ENCODE measurements at places on chromosomes 3 and 15. TPM values are rescaled to one million over a fixed set of nuclear protein-coding genes. Genes with fewer than 3 reads are reported as not detected.

The PTX3 gene
- 12.7 TPM for total RNA-seq

The ZBTB20 gene
- 7.7 TPM for total RNA-seq

DNA sequence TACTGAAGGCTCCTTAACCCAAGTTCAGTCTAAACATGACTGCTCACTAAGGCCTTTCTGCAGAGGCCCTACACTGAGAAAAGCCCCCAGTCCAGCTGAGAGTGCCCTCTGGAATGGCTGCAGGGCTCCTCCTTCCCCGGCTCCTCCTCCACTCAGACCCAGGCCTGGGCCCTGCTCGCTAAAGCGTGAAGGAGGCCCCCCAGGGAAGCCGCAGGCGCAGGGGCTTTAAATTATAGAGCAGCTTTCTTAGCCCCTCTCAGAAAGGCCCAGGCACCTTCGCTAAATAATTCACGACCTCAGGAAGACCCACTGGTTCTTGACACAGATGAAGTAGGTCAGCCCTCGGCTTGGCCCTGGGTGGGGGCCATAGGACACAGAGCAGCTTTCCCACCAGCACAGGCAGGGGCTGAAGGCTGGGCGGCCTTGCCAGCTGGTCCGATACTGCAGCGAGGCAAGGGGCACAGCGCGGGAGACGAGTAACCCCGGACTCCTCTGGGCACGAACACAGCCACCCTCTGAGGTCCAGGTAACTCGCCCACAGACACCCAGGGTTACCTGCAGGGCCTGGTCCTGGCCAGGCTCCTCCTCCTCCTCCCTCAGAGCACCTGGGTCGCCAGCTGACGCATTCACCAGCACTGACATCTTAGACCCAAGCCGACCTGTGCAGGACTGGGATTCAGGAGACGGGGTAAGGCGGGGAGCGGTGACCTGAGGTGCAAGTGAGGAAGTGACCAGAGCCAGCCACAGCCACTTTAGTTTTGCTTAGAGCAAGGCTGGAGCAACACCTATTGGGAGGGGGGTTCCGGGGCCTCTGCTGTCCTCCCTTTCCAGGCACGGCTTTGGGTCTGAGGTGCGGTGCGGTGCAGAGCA, 36.9 kb downstream of the RBPMS2 start:
- DNase-seq, result no peak

GRCh38 chr15:69524296-69524695, 71.7 kb downstream of the RPLP1 start:
- no peak for DNase-seq

The SERPINI2 gene
- total RNA-seq, result not detected

DNA sequence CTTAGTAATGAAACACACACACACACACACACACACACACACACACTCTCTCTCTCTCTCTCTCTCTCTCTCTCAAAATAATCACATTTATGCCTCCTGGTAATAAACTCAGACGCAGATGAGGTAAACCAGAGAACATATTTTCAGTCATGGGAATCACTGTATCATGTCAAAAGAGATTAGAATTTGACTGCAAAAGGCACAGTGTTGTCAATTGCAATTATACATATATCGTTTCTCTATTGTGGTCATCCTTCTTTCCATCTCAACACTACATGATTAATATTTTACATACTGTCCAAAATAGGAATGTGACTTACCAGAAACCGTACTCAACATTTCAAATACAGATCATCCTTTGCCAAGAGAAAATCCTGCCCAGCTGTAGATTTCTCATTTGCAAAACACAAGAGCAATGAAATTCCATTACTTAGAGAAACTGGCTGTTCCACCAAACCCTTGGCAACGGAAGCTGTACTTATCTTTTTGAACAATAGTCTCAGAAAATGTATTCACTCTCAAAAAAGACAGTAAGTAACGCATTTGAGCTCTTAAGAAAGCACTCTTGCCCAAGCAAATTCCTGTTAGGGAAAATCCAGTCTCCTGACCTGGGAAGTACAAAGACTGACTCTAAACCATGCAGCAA, 24.3 kb downstream of the PDZRN3 start:
- no peak for DNase-seq

- DNase-seq, result peak; percentile 48
Measured at GRCh38 chr3:69770219-69770618, 31.0 kb downstream of the MITF start.

DNA sequence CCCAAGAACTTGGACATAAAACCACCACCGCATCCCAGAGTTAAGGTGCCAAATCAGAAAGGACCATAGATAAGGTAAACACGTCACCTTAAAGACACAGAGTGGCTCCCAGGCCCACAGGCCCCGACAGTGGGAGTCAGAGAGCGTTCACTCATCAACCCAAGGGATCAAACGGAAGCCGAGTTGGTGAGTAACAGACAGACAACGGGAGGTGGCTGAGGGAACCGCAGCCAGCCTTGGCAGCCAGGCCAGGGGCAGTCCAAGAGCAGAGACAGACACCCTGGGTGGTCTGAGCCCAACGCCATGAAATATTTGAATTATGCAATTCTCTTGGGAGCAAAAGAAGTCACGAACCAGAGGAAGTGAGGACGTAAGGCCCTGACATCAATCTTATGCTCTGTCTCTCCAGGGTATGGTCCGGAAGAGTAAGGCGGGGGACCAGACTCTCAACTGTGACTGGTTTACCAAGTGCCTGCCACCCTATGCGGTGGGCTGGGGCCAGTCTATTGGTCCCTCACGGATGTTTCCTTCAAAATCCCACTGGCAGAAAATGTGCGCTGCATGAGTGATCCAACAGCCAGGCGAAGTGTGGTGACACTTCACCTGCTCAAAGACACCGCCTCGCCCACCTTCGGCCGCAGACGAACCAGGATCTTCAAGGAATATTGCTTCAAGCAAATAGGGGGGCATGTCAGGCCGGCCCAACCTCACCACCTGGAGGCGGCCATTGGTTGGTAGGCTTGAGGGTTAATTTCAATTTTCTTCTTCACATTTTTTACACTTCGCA, 34.3 kb downstream of the TMEM44 start:
- peak; percentile 99 for DNase-seq

GRCh38 chr15:89487791-89488190, 8.6 kb downstream of the RHCG start:
- DNase-seq, result no peak

DNA sequence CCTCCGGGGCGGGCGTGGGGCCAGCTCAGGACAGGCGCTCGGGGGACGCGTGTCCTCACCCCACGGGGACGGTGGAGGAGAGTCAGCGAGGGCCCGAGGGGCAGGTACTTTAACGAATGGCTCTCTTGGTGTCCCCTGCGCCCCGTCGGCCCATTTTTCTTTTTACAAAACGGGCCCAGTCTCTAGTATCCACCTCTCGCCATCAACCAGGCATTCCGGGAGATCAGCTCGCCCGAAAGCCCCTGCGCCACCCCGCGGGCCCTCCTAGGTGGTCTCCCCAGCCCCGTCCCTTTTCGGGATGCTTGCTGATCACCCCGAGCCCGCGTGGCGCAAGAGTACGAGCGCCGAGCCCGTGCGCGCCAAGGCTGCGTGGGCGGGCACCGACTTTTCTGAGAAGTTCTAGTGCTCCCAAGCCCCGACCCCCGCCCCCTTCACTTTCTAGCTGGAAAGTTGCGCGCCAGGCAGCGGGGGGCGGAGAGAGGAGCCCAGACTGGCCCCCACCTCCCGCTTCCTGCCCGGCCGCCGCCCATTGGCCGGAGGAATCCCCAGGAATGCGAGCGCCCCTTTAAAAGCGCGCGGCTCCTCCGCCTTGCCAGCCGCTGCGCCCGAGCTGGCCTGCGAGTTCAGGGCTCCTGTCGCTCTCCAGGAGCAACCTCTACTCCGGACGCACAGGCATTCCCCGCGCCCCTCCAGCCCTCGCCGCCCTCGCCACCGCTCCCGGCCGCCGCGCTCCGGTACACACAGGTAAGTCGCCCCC, at the start of gene THBS1:
Gene THBS1 (plus strand): TSS at position 595 of the 757 bp plus-strand sequence. CDS start 779 bp downstream, outside the sequence.
- peak; percentile 98 for DNase-seq

DNA sequence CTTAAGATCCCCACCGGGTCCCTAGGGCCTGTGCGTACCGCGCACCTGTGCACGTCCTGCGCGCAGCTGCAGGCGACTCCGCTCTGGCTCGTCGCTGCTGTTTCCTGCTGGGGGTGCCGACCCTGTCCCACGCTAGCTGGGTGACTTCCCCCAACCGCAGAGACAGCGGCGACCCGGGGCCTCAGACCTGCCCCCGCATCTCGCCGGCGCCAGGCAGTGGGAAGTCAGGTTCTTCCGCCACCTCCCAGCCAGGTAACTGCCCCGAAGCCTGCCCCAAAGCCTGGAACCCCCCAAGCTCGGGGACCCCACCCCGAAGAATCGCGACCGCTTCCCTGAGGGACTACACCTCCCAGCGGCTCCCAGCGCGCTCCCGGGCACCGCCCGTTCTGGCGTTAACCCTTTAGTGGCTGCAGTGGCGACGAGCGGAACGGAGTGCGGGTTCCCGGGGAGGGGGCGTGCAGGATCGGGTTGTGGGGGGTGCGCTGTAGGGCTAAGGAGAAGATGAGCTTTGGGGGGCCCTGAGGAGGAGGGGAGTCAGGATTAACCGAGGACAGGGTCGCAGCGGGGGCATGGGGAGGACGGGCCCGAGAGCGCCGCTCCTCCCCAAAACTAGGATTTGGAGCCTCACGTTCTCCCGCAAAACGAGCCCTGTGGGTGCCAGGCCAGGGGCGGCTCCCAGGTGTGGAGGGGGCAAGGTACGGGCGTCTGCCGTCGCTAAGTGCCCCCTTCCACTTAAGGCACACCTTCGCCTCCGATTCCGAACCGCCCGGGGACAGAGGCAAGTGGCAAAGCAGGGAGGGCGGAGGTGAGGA, 589 bp downstream of the NEIL1 start:
- DNase-seq, result peak; percentile 28

DNA sequence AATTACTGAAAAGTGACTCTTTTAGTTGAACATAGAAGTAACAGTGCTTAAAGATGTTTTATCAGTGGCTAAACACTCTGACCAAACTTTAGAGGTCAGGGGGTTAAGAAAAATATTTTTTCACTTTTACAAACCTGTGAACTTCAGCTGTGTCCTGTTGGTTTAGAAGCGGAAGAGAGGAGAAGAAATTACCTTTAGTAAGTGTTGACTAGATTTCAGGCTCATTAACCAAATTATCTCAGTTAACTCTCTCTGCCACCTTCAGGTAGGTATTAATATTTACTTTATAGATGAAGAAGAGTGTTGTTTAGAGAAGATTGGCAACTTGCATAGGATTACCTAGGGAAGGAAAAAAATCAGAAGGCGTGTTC, 151.9 kb upstream of the CMC1 start:
- no peak for DNase-seq

- DNase-seq, result no peak
Measured at GRCh38 chr3:110608566-110608965, 463.1 kb upstream of the NECTIN3 start.

GRCh38 chr3:120064641-120065040, 29.6 kb downstream of the GSK3B start:
- DNase-seq, result peak; percentile 39

DNA sequence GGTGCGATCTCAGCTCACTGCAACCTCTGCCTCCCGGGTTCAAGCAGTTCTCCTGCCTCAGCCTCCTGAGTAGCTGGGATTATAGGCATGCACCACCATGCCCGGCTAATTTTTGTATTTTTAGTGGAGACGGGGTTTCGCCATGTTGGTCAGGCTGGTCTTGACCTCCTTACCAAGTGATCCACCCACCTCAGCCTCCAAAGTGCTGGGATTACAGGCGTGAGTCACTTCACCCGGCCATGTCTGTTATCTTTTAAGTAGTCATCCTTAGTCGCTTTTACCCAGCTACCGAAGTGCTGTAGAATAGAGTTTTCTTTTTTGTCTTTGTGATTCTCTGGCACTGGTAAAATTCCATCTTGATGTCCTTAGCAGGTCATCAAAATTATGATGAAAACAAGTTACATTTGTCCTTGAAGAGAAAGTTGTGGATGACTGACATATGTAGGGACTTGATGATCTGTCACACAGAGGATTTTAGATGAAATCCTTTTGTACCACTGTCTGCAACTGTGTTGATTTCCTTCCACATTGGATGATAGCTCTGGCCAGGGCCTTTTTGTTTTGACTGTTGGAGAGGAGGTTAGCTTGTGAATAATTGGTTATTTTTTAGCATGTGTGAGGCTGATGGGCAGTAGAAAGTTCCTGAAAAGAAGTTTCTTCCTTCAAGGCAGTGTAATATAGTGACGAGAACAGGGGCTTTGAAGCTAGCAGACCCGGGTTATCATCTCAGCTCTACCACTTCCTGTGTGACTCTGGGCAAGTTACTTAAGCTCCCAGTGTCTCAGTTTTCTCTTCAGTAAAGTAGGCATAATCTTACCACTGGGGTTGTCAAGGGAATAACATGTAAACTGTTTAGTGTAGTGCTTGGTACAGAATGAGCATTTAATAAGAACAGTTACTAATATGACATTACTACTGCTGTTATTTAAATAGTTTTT, 18.8 kb downstream of the ATG7 start:
- DNase-seq, result peak; percentile 84

The CHRFAM7A gene
- not detected for total RNA-seq

The CCDC39 gene
- total RNA-seq, result not detected

The CIB2 gene
- 6.2 TPM for total RNA-seq

DNA sequence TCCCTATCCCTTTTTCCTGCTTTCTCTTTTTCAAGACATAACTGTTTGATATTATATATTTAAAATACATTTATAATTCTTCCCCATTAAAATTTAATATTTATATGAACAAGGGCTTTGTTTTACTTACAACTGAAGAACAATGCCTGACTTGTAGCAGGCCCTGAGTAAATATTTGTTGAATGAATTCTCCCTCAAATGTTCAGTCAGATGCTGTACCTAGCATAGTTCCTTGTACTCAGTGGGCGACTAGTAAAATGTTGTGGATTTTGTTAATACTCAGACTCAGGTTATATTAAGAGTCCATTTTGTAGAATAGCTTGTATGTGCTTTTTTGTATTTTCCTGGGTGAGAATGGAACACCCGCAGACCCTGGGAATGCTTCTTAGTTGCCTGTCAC, 69.1 kb downstream of the SEC22A start:
- DNase-seq, result no peak

- no peak for DNase-seq
Measured at GRCh38 chr3:82410366-82410765, 648.9 kb upstream of the GBE1 start.

The ST8SIA2 gene
- total RNA-seq, result 15.1 TPM

- no peak for DNase-seq
Measured at GRCh38 chr15:75403892-75404291, 35.5 kb upstream of the MAN2C1 start.

DNA sequence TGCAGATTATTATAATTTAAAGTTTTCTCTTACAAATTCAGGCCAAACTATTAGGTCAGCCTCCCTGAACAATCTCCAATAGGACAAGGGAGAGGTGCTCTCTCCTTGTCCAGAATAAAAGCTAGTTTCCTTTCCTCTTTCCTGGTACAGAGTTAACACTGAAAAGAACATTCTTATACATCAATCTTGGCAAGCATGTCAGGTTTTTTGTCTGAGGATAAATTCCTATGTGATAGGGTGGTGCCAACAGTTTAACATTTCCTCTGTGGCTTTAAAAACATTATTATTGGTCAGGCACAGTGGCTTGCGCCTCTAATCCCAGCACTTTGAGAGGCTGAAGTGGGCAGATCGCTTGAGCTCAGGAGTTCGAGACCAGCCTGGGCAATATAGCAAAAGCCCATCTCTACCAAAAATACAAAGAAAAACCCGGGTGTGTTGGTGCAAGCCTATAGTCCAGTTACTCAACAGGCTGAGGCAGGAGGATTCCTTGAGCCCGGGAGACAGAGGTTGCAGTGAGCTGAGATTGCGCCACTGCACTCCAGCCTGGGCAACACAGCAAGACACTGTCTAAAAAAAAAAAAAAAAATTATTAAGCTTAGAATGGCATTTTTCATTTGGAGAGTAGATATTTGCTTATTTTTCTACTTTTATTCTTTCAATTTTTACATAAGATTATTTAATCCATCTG, 13.7 kb upstream of the ULK4 start:
- no peak for DNase-seq

The ARRDC4 gene
- 4.6 TPM for total RNA-seq

The GOLGA8J gene
- not detected for total RNA-seq

The MYRIP gene
- total RNA-seq, result not detected

The LRRK1 gene
- 5.0 TPM for total RNA-seq

The CTXN2 gene
- total RNA-seq, result not detected
